ENCODE measurements at places on chromosomes 11 and 22. TPM values are rescaled to one million over a fixed set of nuclear protein-coding genes. Genes with fewer than 3 reads are reported as not detected.
A peak's percentile ranks its signal among the peaks of the same experiment; 100 is the strongest.

Gene SNX32
- 2.2 TPM for total RNA-seq

Gene SPON1
- 16.5 TPM for total RNA-seq

- H3K4me1 ChIP-seq = peaks cover 37% of the 10 kb centered on the region
- no peaks in the 10 kb centered on the region for H3K36me3 ChIP-seq
- H3K4me3 ChIP-seq = peak overlapping the region; percentile 82
Measured at GRCh38 chr11:117950301-117950700, 21.1 kb upstream of the TMPRSS13 start.

GRCh38 chr11:13110929-13111812, 102.1 kb downstream of the RASSF10 start:
- no peaks in the 10 kb centered on the region for H3K36me3 ChIP-seq
- peaks cover 19% of the 10 kb centered on the region for H3K27me3 ChIP-seq
- no peak for DNase-seq
- no peak overlapping the region for H3K27ac ChIP-seq

GRCh38 chr11:17722000-17722643, 2.8 kb downstream of the MYOD1 start:
- H3K4me1 ChIP-seq = no peaks in the 10 kb centered on the region
- peaks cover 43% of the 10 kb centered on the region for H3K27me3 ChIP-seq
- no peaks in the 10 kb centered on the region for H3K36me3 ChIP-seq
- H3K4me3 ChIP-seq = no peak overlapping the region
- no peak for DNase-seq

Gene DCDC1
- total RNA-seq = 0.63 TPM

GRCh38 chr22:44192098-44192815, 11.5 kb downstream of the PARVG start:
- peaks cover 48% of the 10 kb centered on the region for H3K4me1 ChIP-seq
- H3K27ac ChIP-seq = peak overlapping the region; percentile 76
- DNase-seq = no peak
- H3K36me3 ChIP-seq = peaks cover 5% of the 10 kb centered on the region
- H3K27me3 ChIP-seq = no peaks in the 10 kb centered on the region

All from naive thymus-derived CD8-positive, alpha-beta T cell (primary cell).